ENCODE measurements at places on chromosomes 7 and 10.
A peak's percentile ranks its signal among the peaks of the same experiment; 100 is the strongest.

DNA sequence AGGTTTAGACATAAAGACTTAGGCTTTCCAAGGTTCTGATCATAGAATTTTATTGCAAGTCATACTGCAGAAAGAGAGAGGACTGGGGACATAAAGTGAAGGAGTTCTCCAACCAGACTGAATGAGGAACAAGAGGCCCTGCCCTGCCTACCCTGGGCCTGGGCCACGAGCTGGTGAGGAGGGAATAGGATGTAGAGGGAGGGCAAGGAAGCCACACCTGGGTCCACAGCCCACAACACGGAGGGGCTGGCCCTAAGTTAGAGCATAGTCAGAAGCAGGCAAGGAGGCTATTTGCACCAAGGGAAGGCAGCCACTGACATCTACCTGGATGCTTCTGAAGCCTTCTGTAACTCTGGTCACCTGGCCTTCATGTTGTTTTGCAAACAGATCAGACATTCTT is 82.2 kb upstream of the CXCL12 start:
- DNase-seq, result no peak

DNA sequence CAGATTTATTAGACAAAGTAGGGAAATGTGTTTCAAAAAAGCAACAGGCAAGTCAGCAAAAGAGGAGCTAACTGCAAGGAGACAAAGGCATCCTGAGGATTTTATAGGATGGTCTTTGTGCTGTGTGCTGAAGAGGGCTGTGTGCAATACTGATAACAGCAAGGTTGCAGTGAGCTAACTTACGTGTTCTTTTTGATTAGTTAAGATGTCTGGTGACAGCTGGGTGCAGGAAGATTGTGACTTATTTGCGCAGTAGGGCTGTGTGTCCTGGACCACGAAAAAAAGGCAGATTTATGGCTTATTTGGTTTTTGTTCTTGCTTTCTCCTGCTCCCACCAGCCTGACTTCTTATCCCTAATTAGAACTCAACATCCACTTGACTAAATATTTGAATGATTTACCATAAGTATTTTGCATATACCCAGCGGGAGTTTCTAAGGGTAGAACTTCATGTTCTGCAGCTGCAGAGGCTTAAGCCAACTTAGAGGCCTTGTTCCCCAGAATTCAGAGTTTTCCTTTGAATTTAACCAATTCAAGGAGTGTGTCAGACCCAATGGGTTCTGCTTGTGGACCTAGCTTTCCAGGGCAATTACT is 119.0 kb downstream of the ANKRD26 start:
- no peak for DNase-seq

DNA sequence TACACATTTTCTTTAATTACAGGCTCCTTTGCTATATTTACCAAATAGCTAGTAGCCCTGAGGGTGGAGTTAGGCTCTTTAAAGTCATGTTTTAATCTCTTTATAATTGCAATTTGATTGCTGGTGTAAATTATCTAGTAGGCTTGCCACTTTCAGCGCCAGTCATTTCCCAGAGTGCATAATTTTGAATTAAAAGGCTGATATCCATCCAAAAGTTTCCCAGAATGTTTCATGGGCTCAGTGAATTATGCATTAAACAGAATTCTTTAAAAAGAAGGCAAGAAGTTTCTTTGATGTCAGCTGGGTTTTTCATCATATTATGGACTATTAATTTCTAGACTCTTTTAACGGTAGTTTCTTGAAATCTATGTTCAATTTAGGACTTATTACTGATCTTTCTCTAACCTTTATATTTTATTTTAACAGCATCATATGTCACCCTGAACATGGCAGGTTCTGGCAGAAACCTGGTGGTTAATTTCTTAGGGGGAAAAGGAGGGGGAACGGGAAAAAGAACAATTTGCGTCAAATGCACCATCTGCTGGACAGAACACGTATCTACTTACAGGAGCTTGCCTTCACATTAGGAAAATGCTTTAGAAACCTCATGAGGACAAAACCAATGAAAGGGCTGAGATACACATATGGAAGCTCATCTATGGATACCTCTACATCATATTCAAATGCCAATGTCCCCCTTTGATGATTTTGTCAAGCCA is 171.1 kb downstream of the GRM3 start:
- DNase-seq, result peak; percentile 33

DNA sequence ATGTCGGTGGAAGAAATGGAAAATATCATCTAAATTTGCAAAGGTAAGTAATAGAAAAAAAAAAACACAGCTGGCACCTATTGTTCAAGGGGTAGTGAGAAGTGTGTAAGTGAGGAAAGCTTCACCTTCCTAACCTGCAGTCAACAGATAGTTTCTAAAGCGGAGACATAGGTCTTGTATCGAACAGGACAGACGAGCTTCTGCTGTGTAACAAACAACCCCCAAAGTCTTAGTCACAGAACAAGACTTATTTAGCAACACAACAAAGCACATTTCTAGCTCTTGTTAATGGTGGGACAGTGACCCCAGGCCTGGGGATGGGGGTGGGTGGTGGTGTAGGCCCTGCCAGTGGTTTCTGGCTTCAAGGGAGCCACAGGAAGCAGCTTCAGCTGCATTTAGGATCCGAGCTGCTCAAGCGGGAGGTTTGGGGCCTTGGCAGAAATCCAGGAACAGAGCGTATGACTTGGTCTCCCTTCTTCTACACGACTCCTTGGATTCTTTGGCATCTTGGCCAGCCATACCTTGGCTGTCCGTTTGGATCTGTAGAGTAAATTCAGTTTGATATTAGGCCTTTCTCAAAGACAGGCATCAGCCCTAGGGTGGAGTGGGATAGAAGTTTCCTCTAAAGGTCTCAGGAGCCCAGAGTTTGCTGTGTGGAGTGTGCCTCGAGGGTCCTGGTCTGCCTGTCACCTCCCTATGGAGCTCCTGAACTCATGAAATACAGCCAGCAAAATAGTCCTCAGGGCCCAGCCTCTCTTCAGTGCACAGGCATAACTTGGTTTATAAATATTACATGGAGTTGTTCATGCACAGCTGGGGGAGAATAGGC is 56.9 kb upstream of the SHH start:
- no peak for DNase-seq

DNA sequence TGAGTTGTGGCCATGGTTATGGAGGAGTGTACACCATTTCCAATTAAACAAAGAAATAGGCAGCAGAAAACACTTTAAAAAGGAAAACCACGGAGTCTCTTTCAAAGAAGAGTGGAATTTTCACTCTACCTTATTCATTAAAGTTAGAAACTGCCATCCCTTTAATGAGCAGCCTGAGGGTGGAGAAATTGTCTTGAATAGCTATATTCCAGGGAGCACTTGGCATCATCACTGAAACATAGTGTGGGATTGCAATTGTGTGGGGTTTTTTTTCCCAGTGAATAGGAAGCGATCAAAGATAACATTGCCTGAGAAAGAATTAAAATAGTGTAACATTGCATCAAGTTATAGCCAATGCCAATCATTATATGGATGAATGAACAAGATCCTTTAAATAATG is 191.6 kb downstream of the TEX36 start:
- no peak for DNase-seq

DNA sequence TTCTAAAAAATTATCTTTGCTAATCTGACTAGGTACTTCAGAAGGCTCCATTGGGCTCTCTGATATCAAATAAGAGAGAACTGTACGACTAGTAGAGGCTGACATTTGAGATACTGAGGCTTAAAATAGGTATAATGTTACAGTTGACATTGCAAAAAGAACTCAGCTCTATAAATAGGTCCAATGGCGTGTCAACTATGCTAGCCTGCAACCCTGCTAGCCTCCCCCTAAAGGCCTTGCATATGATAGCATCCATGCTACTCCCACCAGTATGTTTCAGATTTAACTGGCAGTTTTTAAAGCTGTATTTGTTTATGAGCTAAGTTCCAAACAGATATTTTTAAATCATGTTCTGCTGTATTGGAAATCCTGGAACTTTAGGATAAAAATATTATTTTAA is at the start of gene PPP1R3A:
Gene PPP1R3A (minus strand): TSS at position 64 of the 400 bp plus-strand sequence. CDS start 13 bp downstream, at position 51.
- DNase-seq, result peak; percentile 9

GRCh38 chr10:101308051-101308450 is 45.9 kb upstream of the BTRC start:
- no peak for DNase-seq

- no peak for DNase-seq
Measured at GRCh38 chr7:4079366-4079765, 602.7 kb upstream of the FOXK1 start.

DNA sequence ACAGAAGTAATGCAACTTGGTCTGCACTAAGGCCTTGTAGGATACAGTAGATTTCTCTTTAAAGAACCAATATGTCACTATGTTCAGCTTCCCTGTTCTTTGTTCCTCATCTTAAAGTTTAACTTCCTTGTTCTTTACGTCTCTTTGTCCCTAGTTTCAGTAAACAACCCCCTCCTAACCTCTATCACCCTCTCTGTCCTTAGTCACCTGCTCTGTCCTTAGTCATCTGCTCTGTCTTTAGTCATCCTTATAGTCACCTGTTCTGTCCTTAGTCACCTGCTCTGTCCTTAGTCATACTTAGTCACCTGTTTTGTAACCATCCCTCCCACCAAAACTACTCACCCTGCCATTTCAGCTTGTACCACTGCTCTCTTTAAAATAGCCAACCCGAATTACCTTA is 144.6 kb upstream of the TMEM106B start:
- peak; percentile 24 for DNase-seq

DNA sequence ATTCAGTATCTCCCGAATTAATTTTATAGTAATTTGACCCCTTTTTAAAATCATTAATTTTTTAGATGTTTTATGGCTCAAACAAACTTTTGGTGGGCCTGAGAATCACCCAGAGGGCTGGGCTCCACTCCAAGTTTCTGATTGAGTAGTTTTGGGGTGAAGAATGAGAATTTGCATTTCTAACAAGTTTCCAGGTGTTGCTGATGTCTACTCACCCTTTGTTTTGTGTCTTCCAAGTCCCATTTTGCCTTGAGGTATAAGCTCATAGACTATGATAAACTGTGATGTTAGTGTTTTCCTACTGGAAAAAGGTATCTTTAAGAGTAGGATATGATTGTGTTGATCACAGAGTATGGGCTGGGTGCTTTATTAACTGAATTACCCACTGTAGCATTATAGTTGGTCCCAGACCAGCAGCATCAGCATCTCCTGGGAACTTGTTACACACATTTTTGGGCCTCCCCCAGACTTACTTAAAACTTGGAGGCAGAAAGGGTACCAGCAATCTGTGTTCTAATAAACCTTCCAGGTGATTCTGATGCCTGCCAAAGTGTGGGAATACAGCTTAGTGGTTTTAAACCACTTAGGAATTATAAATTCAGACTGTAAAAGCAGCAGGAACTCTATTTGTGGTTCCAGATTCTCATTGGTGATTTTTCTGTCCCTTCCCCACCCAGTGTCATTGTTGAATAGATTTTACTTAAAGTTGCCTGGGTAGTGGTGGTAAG is 19.1 kb downstream of the ZNRF2 start:
- no peak for DNase-seq

GRCh38 chr10:133142523-133143199 is 17.4 kb upstream of the KNDC1 start:
- DNase-seq, result no peak

DNA sequence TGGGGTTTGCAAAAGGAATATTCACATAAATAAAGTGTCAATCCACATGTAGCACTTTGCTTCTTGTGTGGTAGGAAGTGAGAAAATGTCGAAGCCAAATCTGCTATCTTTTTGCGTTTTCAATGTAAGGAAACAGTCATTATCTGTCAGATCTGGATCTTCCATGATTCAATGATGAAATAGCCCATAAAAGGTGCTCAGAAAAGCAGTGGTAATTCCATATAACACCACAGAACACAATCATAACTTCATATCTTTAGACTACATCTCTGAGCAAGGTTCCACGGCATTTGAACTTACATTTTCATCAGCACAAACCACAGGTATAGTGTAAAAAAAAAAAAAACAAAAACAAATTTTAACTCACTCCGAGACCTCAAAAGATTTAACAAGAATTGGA is 39.9 kb upstream of the EGR2 start:
- DNase-seq, result no peak

GRCh38 chr10:120253131-120253530 is 203.9 kb upstream of the PLPP4 start:
- DNase-seq, result no peak

DNA sequence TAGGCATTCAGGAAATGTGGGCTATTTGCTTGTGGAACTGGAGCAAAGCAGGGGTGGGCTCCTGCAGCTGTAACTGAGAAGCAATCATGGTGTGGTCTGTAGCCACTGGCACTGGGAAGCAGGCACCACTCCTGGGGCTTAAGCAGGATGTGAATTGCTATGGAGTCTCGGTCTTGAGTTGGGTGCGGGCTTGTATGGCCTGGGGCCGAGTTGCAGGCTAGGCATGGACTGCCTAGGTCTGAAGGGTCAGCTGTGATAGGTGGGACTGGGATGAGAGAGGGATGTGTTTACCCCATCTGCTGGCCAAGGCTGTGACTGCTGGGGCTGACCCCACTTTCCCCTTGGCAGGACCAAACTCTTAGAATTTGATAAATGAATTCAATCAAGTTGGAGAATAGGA is 43.0 kb downstream of the ADCY1 start:
- no peak for DNase-seq

DNA sequence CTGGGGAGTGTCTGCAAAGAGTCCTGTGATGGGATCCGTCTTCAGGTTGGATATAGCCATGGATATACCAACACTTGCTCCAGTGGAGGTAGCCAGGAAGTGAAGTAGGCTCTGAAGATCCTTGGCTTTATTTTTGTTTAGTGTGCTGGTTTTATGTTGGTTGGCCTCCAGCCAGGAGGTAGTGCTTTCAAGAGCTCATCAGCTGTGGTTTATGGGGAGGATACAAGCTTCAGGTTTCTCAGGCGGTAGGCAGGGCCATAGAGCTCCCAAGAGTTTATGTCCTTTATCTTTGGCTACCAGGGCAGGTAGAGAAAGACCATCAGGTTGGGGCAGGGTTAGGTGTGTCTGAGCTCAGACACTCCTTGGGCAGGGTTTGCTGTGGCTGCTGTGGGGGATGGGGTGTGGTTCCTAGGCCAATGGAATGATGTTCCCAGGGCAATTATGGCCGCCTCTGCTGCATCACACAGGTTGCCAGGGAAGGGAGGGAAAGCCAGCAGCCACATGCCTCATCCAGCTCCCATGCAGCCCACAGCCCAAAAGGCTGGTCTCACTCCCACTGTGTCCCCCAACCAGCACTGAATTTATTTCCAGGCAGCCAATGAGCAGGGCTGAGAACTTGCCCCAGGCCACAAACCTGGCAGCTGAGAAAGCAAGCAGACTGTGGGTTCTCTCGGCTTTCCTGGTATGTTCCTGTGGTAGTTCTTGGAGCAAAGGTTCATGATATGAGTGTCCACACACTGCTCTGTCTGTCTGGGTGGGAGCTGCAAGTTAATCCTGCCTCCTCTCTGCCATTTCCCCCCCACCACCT is 67.0 kb upstream of the PRLHR start:
- no peak for DNase-seq

Measured in KBM-7 (cell line).